Fibroblast of villous mesenchyme (primary cell): ENCODE measurements at places on chromosomes 1 and 21.

GRCh38 chr1:53188099-53188498 is 8.5 kb upstream of the CPT2 start:
- DNase-seq: no peak

DNA sequence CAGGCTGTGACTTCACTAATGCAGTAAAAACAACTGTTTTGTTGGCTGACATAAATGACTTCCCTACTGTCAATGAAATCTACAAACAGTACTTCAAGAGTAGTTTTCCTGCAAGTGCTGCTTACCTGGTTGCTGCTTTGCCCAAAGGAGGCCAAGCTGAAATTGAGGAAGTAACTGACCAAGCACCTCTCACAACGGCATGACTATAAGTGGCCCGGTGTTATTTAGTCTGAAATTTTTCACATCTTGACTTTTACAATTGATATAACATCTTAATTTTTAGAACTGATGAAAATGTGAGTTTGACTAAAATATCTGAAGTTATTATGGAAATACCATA is 274.9 kb upstream of the NR5A2 start:
- no peak for DNase-seq

GRCh38 chr1:8671306-8671917 is 146.0 kb downstream of the RERE start:
- DNase-seq: peak; percentile 89

GRCh38 chr1:70499695-70500094 is 88.6 kb downstream of the CTH start:
- DNase-seq: no peak

DNA sequence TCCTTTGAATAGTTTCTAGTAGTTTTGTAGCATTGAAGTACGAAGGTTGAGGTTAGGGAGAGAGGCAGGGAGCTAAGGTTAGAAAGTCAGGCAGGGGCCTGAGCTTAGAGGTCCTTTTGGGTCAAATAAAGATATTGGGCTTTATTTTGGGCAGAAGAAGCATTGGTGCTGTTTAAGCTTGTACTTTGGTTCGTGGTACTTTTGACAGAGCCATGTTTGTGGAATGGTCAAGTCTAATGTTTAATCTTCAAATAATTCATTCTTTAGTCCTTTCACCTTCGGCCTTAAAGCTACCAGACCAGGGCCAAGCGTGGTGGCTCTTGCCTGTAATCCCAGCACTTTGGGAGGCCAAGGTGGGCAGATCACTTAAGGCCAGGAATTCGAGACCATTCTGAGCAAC is 12.5 kb downstream of the FGGY start:
- DNase-seq: no peak

- DNase-seq: peak; percentile 88
Measured at GRCh38 chr21:32463367-32463766, 50.9 kb downstream of the EVA1C start.

GRCh38 chr1:72066431-72066830 is 215.9 kb downstream of the NEGR1 start:
- DNase-seq: peak; percentile 17

DNA sequence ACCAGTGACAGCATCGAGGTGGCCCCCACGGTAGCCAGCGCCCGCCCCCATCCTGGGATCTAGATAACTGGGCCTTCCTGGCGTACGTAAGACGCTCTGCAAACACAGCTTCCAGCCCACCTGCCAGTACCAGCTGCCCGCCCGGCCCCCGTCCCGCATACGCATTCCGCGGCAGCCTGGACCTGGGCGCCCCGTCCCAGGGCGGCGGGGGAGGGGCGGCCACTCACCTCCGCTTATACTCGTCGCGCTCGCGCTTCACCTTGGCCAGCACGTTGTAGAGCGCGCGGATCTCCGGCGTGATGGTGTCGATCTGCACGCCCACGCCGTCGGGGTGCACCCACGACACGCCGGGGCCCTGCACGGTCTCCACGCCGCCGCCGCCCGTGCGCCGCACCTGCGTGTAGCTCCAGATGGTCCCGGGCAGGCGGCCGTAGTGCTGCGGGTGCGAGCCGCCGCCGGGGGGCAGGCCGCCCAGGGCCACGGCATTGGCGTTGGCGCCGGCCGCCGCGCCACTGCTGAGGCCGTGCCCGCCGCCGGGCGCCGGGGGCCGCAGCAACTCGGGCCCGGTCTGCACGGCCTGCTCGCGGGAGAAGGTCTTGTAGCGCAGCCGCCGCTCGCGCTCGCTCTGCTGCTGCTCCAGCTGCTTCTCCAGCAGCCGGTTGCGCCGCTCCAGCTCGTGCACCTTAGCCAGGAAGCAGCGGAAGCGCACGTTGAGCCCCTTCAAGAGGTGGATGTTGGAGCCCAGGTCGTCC is 859 bp downstream of the IFFO2 start:
- DNase-seq: no peak

DNA sequence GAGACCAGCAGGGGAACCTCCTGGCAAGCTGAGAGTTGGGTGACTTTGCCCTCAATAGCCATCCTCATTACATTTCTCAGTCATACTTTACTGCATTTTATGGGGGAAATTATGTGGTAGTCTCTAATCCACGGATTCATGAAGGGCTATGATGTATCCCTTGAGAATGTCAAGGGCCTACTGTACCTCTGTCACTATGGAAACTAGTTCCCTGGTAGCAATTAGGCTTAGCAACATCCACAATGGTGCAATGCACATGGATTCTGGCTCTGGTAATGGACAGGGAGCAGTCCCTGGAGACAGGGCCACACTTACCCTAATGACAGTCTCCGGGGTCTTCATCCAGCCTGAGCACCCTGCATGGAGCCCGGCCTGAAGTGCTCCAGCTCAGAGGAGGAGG is 26.5 kb downstream of the LRRN2 start:
- no peak for DNase-seq

- DNase-seq: no peak
Measured at GRCh38 chr1:21280482-21280881, 9.8 kb downstream of the ECE1 start.

DNA sequence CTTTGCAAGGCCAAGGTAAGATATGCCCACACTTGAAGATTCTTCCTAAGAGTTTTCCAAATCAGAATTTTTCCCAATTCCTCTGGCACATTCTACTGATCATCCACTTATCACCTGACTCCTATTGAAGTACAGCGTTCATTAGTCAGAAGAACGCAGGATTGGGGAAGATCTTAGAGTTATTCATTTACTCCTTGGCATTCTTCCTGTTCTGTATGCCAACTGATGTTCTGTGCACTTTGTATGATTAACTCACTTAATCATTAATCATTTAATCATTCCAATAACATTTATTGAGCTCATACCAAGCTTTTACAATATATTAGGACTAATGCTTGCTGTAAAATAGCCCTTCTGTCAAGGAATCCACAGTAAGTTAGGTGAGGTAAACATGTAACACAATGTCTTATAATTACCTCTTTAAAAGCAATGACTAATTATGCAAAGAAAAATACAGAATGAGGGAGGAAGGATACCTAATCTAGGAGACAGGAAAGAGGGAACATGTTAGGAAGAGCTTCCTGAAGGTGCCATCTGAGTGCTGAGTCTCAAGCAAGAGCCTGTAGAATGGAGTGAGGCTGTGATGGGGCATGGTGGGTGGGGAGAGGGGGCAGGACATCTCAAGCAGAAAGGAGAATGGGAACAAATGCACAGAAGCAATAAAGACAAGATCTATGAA is 71.1 kb upstream of the DPT start:
- DNase-seq: no peak

DNA sequence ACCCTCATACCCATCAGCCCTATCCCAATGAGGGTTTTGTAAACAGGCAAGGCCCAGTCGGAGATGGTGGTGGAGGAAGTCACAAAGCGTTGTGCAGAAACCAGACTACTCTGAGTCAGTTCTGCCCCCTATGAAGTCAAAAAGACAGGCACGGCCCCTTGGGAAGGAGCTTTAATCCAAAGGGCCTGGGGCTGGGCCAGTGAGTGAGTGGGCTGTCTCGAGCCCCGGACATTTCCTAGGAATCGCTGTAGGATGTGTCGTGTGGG is 442 bp upstream of the AHCYL1 start:
- DNase-seq: peak; percentile 69

DNA sequence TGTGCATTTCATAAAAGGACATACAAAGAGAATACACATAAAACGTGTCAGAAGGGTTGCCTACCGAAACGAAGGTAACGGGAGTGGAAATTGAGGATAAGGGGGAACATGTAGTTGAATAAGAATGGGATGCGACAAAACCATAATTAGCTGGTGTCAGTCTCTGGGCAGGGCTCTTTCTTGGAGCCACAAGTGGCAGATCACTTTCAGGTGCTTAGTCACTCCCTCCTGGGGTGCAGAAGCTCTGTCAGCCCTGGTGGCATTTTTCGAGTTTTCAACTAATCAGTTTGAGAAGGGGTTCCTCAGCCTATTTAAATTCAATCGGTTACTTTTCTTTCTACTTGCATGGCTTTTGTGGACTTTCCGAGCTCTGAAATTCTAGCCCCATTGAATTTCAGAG is 133.9 kb upstream of the IGSF21 start:
- DNase-seq: no peak

GRCh38 chr21:44078411-44078981 is 28.7 kb upstream of the PWP2 start:
- DNase-seq: no peak

DNA sequence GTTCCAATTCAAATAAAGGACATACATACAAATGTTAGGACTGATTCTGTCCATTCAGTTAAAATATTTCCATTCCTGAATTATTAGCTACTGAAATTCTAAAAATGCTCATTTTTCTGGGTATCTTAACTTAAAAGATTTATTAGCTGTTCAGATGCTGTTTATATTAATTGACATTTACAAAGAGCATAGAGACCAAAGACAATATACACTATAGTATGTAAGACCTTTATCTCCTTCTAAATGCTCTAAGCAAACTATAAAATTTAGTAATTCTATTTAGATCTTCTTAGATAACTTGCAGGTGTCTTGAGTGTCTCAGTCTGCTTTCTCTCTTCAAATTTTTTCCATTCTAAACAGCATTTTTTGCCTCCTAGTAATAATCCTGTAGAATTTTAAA is 39.3 kb downstream of the VAMP4 start:
- DNase-seq: no peak

DNA sequence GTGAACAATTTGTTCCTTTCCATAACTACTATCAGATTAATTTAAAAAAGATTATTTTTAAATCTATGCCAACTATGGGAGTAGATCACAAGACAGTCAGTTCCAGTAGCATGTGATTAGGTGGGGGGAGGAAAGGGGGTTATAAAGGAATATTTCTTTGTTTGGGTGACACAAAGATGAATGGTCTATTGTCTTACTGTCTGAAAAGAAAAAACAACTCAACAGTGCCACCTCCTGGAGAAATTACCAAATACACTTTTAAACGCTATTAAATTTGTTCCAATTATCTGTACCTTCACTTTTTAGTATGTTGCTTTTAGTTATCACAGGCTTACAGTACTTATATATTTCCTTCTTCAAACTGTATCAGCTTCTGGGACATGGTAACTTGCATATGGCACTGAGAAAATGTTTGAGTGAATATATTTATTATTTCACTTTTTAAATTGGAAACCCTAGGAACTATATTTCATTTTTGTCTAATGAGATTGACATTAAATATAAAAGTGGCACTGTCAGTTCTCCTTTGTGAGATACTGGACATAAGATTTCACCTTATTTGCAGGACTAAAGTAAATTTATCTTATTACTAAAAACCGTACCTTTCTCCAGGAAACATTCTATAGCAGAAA is 1.7 kb upstream of the SORT1 start:
- peak; percentile 66 for DNase-seq

DNA sequence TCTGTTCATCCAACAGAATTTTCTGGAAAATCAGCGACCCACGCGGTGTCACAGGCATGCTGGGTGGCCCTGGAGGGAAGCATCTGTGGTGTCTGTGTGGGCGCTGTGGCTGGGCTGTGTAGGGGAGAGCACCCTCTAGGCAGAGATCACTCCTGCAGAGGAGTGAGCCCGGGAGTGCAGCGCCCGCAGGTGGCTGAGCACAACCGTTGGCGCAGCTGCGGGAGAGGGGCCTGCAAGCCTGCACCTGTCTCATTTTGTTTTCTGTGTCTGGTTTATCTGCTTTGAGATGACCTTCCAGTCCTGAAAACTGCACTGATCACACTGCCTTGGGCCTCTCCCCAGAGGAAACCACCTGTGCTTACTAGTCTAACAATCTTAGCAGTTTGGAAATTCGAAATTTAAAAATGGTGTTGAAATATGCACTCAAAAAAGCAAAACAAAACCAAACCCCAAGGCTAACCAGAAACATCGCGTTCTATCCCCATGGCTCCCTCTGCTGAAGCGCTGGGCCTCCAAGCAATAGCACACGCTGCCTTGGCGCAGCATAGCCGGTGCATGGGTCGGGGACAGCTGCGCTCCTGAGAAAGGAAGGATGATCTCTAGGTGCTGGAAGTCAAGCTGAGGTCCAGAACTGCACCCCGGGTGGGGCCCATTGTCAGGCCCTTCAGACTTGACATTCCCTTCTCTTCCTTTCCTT is 4.8 kb downstream of the FAM3B start:
- DNase-seq: no peak

GRCh38 chr1:235051521-235051920 is 77.1 kb downstream of the TOMM20 start:
- no peak for DNase-seq

DNA sequence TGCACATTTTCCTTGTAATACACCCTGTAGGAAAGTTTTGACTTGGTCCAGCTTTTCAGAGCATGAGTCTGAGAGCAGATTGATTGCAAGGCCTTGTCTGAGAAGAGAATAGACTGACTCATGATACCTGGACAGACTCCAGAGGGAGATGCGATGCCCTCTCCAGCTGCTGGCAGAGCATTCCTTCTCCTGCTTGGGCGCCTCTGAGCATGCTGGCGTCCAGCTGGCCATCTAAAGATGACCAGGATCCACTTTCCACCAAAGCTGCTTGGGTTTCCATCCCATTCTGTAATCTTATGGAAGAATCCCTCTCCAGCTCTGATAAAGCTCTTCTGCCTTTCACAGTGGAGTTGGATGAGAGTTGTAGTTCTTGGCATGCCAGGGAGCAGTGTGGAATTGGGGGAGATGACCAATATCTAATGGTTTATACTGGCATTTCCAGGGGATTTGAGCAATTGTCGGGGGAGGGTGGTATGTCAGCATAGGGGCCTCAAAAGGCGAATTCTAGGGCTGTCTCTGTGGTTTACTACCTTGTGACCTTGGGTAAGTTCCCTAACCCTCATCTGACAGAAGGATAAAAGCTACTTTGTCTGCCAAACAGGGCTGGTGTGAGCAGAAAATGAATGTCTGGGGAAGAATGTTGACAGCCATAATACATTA is 19.5 kb downstream of the SZRD1 start:
- DNase-seq: peak; percentile 59

GRCh38 chr1:97603776-97604175 is 317.1 kb downstream of the DPYD start:
- DNase-seq: peak; percentile 21

DNA sequence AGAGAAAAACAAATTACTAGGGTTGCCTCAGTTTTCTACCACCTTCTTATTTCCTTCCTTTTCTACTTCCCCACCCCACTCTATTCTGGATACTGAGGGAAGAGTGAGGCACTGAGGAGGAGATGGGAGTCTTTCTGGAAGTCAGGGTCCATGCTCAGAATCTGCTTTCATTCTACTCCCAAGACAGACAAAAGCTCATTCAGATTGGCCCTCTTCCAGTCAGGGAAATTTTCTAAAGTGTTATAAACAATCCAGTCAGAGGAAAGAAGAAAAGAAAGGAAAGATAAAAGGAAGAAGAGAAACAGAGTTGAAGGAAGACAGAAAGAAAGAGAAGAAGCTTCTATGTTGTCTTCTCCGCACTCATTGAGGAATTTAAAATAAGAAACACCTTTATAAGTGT is 228.6 kb downstream of the COP1 start:
- DNase-seq: peak; percentile 43
